ENCODE measurements at places on chromosomes 2 and 18. TPM values are rescaled to one million over a fixed set of nuclear protein-coding genes. Genes with fewer than 3 reads are reported as not detected.
A peak's percentile ranks its signal among the peaks of the same experiment; 100 is the strongest.

DNA sequence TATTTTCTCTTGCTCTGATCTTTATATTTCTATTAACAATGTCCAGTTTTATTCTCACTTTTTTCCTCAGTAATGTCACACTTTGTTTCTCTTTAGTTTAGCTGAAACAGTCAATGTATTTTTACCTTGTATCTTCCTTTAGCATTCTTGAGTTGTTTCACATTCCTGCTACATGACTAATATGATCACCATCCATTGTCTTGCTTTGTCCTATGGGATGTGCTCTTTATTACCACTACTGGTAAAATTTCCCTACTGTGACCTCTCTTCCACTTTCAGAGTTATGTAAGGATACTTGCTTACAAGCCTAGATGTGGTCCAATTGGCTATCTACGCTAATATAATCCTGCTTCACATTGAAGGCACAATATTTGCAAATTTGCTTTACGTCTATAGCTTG lies 457.9 kb downstream of the PIK3C3 start:
- peak; percentile 85 for DNase-seq

DNA sequence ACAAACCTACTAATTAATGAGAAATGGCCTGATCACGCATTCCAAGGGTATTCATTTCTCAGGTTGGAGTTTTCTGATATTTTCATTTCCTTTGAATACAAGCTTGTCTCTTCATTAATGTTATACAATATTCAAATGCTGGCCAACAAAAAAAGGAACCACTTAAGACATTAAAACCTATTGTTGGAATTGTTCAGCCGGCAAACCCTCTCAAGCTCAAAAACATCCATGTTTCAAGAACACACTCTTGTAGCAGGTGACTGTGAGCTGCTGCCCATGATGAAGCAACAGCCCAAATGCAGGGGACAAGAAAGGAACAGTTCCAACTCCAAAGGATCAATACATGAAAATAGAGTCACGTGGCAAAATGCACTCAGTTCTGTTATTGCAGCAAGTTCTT lies 454.5 kb downstream of the BCL11A start:
- no peak for DNase-seq

- DNase-seq: peak; percentile 34
These were observed 8.3 kb upstream of the TGFA start for GRCh38 chr2:70561893-70562292.

GRCh38 chr2:188557081-188557480 lies 265.4 kb downstream of the GULP1 start:
- DNase-seq: no peak

DNA sequence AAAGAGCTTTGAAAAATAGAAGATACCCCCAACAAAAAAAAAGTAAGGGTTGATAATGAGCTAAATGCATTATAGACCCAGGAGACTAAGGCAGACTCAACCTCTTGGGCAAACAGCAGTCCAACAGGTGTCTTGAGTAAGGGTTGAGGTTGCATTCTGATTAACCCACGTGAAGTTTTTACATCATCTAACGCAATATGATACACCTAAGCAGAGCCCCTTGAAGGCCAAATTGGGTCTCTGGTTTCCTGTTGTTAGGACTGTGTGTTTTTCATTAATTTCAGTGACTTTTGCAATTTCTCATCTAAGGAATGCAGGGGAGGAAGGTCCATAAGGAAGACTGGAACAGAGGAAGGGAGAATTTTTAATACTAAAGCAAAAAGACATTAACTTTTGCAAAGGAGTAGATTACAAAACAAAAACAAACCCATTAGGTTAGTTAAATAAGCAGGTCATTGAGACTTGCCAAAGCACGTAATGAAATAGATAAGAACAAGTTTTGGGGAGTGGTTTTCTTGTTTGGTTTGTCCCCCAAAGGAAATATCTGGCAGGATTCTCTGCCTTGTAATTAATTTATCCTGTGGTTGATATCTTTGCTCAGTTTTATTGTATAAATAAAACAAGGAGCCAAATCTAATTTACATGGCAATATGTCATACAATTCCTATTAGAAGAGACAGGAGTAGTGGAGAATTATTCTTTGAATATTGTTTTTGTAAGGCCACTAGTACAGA lies 244.3 kb downstream of the ETAA1 start:
- DNase-seq: no peak

DNA sequence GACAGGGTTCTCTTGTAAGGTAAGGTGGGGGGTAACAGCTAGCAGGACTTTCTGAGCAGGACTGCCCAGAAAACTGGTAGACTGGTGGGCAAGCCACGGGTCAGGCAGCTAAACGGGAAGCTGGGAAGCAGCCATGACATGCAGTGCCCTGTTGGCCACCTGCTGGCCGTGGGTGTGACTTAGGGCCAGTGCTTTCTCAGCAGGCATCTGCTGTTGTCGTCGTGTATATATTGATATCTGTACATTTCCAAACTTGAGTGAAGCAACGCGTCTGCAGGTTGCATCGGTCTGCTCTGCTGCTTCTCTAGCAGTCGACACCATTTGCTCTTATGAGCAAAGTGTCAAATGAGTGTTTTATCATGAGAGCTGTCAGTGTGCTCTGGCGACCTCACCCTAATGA lies 31.0 kb downstream of the COA5 start:
- no peak for DNase-seq

GRCh38 chr2:62163834-62164233 lies 32.1 kb upstream of the B3GNT2 start:
- no peak for DNase-seq

- no peak for DNase-seq
These were observed 81.7 kb downstream of the NEDD4L start for GRCh38 chr18:58125756-58126155.

DNA sequence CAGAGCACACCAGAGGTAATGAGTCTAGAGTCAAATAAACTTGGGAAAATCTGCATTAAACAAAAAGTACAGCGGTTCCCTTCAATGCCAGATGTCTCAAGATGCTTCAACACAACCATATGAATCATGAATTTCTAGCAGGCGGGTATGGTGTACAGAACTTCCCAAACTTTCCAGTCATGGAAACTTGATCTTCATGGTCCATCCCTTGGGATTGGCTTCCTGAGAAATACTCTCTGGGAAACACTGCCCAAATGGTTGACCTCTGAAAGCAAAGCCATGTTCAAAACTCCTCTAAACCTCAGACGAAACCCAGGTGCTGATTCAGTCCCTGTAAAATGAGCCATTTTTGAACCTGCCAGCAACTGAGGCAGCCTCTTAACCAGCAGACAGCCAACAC lies 16.4 kb upstream of the TMEM247 start:
- no peak for DNase-seq

DNA sequence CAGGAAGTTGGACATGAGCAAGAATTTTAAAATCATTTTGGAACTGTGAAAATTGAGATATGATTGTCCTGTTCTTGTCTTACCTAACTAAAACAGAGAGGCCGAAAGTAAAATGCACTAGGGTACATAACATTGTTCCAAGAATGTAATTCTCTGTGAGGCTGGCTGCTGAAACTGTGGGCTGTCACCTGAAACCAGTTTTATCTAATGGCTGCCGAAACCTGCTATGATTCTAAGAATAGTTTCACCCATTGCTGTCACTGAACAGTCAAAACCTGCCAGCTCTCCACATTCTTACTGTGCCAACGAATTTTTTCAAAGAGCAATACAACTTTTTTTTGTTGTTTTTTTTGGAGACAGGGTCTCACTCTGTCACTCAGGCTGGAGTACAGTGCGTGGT lies 119.3 kb upstream of the ZSWIM2 start:
- DNase-seq: no peak

DNA sequence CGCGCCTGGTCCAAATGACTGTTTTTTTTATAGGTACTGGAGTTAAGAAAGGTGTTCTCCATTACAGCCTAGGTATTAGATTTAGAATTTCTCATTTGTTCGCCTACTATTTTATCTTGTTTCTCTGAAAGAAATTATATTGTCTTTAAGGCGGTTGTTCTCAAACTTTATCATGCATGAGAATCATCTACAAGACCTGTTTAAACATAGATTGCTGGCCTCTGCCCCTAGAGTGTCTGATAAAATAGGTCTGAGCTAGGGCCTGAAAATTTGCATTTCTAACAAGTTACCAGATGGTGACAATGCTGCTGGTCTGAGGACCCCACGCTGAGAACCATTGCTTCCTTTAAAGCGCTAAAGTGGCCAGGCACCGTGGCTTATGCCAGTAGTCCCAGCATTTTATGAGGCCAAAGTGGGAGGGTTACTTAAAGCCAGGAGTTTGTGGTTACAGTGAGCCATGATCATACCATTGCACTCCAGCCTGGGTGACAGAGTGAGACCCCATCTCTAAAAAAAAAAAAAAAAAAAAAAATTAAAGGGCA lies 34.0 kb upstream of the RNF138 start:
- peak; percentile 28 for DNase-seq

The ERFE gene
- 5.2 TPM for total RNA-seq

GRCh38 chr2:19336781-19337180 lies 21.6 kb downstream of the OSR1 start:
- no peak for DNase-seq

DNA sequence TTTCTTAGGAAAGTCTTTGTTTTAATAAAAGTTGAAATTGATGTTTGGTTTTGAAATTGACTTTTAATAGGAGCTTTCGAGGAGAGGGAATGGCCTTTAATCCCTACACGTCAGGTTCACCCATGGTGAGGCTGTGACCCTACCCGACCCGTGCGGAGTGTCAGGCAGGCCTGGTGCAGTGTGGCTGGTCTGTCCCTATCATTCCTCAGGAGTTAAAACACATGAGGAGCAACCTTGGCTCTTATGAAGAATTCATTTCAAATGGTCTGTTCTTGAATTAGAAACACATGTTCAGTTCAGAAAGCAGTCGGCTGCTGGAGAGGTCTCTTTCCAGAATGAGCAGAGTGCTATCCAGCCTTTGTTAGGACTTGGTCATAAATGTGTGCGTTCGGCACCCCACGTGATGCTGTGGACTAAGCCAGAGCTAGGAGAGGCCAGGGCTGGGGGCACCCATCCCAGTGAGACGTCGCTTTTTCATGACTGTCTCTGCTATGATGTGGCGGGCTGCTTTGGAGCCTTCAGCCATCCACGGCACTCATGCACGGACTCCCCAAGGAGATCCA lies 54.7 kb downstream of the EMILIN2 start:
- no peak for DNase-seq

GRCh38 chr2:102154364-102154763 lies 11.8 kb downstream of the IL1R1 start:
- no peak for DNase-seq

DNA sequence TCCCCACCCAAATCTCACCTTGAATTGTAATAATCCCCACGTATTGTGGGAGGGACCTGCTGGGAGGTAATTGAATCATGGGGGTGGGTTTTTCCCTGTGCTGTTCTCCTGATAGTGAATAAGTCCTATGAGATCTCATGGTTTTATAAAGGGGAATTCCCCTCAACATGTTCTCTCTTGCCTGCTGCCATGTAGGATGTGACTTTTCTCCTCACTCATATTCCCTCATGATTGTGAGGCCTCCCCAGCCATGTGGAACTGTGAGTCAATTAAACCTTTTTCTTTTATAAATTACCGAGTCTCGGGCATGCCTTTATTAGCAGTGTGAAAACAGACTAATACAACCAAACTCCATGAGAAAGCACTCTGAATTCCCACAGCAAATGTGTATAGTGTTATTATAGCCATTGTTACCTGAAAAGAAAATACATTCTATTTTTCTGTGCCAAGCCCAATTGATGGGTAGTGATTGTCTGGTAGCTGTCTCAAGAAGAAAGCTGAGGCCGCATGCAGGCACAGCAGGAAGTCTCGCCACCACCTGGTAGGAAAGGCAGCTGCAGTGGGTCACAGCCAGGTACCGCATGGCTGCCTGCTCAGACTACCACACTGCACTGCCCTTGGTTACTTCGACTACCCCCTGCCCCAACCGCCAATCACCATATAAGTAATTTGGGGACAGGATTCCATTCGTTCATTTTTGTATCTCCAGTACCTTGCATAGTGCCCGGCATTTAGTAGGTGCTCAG lies 10.3 kb upstream of the ZBTB7C start:
- no peak for DNase-seq

DNA sequence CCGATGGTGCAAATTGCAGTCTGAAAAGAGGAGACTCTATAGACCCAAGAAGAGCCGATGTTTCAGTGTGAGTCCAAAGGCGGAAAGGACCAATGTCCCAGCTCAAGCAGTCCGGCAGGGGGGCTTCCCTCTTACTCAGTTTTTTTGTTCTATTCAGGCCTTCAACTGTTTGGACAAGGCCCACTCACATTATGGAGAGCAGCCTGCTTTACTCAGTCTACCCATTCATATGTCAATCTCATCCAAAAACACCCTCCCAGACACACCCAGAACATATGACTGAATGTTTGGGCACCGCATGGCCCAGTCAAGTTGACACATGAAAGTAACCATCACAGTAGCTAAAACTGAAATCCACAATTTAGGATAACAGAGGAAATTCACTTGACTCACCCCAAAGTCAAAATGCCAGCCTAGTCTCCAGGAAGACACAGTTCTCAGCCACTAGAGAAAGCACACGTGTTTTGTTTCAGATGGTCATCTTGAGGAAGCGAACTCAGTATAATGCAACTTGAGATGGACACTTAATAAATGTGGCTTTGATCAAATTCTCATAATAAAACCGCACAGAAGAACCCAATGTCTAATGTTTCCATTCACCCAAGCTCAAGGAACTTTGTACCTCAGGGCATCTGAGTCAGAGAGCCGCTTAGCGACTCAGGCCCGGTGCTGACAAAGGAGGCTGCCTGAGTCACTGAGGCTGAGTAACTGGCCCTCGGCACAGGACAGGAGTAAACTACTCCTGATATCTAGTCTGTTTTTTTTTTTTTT lies 2.4 kb downstream of the FHL2 start:
- DNase-seq: peak; percentile 100

DNA sequence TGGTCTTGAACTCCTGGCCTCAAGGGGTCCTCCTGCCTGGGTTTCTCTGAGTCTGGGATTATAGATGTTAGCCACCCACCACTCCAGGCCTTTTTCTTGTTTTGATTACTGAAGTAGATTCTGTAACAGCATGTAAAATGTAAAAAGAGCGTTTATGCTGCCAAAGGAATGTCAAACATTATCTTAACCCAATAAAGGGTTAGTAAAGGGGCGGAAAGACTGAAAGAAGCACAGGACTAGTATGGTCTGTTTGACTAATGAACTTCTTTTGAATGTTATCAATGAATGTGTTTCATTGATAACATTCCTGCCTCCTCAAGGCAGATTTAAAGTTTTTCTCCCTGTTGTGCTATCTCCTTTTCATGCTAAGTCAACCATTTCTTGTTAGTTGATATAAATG lies 29.4 kb downstream of the GPD2 start:
- DNase-seq: no peak

All from M059J (cell line).